HCEC 1CT (cell line): ENCODE measurements at places on chromosomes 16 and 17.

DNA sequence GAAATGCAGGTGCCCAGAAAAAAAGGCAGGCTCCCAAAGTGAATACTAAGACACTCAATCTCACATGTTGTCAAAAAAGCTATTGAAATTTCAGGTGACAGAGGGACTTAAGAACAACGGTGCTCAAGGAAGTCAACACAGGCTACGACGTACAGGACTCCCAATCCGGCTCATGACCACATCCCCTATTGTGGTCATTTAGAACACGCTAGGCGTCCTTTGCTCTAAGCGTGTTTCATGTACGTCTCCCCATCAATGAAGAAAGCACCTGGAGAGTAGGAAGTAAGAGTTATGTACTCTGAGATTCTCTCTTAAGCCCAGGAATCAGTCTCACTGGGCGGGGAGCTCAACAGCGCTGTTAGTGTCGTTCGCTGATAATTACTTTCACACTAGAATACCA, 94.1 kb downstream of the MRM3 start:
- DNase-seq = no peak

DNA sequence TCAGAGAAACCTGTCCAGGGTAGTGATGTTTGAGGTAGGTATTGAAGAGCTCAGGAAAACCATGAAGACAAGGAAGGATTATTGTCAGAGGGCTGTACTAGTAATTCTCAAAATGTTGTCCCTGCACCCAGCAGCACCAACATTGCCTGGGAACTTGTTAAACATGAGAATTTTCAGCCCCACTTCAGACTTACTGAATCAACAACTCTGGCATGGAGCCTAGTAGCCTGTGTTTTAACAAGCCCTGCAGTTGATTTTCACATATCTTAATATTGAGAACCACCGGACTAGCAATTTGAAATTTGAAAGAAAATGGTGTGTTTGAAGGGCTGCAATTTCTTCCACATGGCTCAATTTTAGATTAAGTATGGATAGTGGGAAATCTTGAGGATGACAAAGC, 2.8 kb upstream of the KIF2B start:
- no peak for DNase-seq

- DNase-seq = no peak
Observed at GRCh38 chr17:40473573-40474365, 27.7 kb downstream of the TNS4 start.

DNA sequence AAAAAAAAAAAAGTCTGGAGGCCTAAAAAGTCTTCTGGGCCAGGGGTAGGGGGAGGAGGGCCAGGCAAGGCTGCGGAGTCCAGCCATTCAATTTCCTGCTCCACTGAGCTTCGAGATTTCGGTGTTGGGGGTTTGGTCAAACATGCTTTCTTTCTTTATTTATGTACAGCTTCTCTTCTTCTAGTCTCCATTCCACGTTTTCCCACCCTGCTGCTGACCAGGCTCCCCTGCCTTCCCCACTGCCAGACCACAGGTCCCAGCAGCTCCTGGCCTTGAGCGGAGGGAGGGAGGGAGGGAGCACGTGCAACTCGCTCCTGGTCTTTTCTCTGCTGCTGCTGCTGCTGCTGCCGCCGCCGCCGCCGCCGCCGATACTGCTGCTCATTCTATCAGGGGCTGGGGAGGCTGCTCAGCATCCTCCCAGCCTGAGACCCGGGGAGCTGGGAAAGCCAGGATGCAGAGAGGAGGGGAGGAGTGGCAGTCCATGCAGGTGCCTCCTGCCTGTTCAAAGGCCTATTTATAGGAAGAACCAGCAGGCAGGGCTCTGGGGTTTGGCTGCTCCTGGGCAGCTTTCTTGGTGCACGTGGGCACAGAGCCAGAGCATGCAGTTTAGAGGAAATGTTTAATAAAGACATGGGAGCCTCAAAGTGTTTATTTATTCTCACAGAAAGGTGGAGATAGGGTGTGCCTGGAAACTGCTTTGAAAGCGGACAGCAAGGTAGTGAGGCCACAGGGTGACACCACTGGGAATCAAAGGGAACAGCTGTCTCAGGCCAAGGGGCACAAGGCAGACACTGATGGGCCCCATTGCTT, 23.4 kb upstream of the ZFHX3 start:
- no peak for DNase-seq

DNA sequence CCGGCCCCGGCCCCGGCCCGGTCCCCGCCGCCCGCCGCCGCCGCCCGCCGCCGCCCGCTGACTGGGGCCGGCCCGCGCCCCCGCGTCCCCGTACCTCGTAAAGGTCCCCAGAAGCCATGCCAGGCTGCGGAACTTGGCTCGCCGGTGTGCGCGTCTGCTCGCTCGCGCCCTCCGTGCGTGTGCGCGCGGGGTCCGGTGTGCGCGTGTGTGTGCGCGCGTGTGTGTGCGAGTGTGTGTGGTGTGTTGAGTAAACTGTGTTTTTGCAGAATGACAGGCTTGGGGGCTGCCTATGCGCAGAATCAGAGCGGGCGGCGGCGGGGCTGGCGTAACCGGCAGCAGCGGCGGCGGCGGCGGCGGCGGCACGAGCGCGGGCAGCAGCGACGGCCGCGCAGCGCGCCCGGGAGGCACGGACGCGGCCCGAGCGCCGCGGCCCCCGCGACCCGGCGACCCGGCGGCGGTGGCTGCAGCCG, 307 bp downstream of the CDYL2 start:
- DNase-seq = no peak

DNA sequence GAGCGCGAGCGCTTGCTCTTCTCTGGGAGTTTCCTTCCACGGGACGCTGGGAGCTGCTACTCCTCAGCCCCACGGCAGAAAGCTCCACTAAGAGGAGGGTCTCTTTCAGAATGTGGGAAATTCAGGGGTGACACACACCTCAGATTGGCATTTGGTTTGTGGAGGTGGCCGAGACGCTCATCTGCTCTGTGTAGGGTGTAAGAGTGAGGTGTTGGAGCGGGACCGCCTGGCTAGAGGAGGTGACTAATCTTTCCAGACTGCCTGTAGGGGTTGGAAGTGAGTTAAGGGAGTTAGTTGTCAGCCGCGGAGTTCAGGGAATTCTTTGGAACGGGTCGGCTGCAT, 735 bp downstream of the PSMD11 start:
- DNase-seq = peak; percentile 75

GRCh38 chr17:27558842-27559505, 72.0 kb upstream of the LGALS9 start:
- no peak for DNase-seq

DNA sequence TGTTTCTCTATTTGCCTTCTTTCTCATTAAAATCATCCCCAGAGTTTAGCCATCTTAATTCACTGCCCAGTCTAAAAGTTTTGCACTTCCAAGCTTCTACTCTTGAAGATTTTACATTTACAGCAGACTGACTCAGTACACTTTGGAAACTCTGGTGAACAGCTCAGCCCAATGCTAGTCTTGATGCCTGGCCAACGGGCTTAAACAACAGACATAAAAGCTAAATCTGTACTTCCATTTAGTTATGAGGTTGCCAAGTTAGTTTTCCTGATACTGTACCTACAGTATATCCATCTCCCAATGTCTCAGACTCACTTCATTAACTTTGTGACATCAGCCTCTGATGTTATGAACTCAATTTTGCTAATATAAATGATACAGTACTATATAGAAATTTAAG, 891.8 kb upstream of the SOX9 start:
- DNase-seq = no peak

GRCh38 chr16:26019381-26020242, 327.9 kb downstream of the HS3ST4 start:
- DNase-seq = no peak

- DNase-seq = no peak
Observed at GRCh38 chr17:10557422-10557821, 8.0 kb upstream of the MYH2 start.

DNA sequence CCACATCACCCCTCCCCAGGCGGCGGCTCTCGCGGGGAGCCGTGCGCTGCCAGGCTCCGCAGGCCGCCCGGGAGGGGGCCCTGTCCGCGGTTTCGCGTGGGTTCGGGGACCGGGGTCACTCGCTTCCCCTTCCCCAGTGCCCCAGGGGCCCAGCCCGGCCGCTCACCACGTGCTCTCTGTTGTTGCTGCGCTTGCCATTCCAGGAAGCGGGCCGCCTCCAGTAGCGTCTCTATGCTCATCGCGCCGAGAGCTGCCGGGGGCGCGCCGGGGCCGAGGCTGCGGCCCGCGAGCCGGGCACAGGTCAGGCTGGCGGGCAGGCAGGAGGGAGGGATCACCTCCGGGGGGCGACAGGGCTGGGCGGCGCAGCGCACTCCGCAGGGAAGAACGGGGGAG, 390 bp downstream of the MNT start:
- DNase-seq = peak; percentile 47

GRCh38 chr17:10266296-10266876, 68.0 kb upstream of the GAS7 start:
- DNase-seq = no peak

DNA sequence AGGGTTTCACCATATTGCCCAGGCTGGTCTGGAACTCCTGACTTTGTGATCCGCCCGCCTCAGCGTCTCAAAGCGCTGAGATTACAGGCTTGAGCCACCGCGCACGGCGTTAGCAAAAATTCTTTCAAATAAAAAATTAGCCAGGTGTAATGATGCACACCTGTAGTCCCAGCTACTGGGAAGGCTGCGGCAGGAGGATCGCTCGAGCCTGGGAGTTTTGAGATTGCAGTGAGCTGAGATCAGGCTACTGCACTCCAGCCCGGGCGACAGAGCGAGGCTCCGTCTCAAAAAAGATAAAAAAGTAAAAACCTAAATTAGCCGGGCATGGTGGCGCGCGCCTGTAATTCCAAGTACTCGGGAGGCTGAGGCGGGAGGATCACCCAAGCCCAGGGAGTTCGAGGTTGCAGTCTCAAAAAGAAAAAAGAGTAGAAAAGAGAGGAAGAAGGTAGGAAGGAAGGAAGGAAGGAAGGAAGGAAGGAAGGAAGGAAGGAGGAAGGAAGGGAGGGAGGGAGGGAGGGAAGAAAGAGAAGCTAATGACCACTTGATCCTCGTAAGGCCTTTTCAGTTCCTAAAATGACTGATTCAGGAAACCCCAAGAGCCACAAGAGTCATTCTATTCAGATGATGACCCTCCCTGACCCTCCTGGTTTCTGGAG, 59.2 kb downstream of the SRL start:
- DNase-seq = no peak

GRCh38 chr17:39769974-39770587, 32.3 kb downstream of the GRB7 start:
- DNase-seq = no peak

DNA sequence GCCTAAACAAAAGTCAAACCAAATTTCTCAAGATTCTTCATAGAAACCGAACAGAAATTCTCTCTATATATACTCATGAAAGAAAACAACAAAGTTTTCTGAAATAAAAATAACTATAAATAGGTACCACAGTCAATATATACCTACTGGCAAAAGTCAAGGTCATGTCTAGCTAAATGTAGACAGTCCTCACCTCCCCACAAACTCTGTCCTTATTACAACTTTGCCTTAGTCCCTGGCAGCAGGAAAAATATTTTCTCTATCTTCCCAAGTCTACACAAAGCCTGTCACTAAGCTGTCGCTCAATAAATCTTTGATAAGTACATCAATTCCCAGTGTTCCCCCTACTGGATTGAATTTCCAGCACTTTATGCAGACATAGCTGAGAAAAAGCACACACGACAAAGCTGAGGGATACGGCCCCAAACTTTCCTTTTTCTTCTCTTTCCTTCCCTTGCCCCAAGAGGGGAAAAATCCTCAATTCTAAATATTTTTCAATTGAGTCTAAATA, 2.7 kb downstream of the CFAP20 start:
- no peak for DNase-seq

GRCh38 chr16:54957403-54958166, 26.9 kb downstream of the IRX5 start:
- DNase-seq = no peak

- DNase-seq = no peak
Observed at GRCh38 chr17:1518410-1518809, 2.0 kb upstream of the INPP5K start.

DNA sequence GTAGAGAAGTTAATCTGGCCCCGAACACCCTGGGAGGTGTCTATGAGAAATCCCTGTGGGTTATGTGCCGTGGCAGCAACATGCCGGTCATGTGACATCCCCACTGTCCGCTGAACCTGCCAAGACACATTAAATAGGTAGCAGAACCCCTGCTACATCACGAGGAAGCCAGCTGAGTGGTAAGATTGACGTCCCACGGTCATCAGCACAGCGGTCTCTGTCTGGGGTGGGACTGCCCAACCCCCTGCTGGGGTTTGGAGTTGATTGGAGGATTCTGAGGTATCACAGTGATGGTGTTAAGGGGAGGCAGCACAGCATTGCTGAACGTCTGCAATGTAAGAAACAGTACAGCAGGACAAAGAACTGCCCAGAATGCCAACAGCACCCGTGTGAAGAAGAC, 2.0 kb downstream of the TMED6 start:
- DNase-seq = no peak

DNA sequence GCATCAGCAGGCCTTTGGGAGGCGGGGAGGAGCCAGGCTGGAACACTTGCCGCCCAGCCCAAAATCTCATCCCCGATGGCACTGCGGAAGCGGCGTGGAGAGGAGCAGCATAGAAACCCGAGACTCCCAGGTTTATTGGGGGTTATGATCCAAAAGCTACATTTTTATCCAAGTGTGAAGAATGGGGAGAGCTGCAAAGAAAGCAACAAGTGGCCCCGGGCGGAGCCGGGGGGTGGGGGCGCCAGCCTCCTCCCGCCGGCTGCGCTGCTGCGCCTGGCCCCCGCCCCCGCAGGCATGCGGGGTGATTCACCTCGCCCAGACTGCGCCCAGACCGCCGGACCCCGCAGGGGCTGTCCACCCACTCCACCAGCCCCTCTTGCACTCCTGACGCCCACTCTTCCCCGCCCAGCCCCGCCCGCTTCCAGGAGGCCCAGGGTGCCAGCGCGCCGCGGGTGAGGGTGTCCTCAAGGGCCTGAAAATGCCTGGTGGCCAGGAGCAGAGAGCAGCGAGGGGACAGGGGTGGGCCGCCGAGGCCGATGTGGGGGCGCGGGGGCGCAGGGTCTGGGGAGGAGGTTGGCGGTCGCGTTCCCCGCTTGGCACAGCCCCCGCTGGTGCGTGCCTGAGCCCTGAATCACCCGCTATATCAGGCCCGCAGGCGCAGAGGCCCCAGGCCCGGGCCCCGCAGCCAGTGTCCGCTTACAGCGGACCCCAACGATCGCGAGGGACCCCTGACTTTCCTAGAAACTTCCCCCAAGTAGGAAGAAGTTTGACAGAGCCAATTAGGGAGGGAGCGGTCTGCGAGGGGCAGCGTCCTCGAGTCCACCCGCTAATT, 1.3 kb downstream of the CAVIN1 start:
- peak; percentile 63 for DNase-seq

GRCh38 chr17:15342460-15342859, 1.1 kb upstream of the TEKT3 start:
- DNase-seq = no peak

- no peak for DNase-seq
Observed at GRCh38 chr16:84367750-84368307, 509 bp upstream of the ATP2C2 start.

DNA sequence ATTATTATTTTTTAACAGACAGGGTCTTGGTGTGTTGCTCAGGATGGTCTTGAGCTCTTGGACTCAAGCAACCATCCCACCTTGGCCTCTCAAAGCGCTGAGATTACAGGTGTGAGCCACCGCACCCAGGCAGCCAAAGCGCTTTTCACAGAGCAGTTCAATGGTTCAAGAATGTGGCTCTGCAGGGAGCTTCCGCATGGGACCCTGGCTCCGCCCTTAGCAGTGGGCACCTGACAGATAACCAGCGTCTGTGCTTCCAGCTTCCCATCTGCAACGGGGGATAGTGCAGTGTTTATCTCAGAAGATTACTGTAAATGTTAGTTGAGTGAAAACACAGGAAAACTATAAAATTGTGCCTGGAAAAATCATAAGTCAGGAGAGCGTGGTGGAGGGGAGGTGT, 99.4 kb downstream of the KCNJ12 start:
- no peak for DNase-seq
